ENCODE measurements at places on chromosomes 3 and 15.

GRCh38 chr3:39440316-39440715 lies 27.2 kb upstream of the MOBP start:
- DNase-seq = no peak

DNA sequence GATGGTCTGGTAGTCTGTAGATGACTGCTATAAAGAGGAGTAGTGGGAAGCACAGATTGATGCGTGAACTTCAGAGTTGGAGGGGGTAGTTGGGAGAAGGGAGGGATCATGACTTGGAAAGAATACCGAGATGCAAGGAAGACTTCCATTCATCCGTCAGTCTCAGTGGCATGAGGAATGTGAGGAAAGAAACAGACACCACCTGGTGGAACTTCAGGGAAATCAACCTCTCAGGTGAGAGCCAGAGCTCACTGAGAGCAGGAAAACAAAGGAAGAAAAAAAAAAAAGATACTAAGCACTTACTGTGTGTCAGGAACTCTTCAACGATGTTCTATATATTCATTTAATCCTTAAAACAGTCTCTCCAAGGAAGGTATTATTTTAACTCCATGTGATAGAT lies 172.4 kb downstream of the OXSM start:
- no peak for DNase-seq

DNA sequence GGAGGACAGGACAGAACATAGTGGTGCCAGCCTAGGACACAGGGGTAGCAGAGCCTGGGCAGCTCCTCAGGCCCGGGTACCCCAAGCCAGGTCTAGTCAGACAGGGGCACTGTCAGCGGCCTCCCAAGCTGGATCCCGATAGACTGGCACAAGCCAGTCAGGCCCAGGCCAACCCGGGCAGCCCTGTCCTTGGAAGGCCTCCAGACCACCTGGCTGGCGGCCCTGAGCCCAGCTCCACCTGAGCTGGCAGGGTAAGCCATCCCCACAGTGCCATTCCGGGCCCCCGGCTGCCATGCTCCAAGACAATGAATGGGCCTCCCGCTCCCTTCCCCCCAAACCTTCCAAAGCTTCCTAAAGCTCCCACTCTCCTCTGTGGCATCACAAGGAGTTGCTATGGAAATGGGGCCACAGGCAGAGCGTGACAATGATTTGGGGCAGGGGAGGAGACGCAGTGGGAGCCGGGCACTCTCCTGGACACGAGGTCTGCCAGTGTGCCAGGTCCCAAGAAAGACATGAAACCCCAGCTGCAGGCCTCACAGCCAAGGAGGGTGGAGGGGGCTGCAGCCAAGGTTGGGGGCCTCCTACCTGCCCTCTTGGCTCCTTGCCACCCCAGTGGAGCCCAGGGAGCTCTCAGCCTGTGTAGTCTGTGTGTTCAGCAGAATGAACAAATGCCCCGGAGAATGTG lies 165.6 kb upstream of the LINGO1 start:
- DNase-seq = no peak

GRCh38 chr3:21889166-21889565 lies 138.2 kb upstream of the ZNF385D start:
- DNase-seq = no peak

DNA sequence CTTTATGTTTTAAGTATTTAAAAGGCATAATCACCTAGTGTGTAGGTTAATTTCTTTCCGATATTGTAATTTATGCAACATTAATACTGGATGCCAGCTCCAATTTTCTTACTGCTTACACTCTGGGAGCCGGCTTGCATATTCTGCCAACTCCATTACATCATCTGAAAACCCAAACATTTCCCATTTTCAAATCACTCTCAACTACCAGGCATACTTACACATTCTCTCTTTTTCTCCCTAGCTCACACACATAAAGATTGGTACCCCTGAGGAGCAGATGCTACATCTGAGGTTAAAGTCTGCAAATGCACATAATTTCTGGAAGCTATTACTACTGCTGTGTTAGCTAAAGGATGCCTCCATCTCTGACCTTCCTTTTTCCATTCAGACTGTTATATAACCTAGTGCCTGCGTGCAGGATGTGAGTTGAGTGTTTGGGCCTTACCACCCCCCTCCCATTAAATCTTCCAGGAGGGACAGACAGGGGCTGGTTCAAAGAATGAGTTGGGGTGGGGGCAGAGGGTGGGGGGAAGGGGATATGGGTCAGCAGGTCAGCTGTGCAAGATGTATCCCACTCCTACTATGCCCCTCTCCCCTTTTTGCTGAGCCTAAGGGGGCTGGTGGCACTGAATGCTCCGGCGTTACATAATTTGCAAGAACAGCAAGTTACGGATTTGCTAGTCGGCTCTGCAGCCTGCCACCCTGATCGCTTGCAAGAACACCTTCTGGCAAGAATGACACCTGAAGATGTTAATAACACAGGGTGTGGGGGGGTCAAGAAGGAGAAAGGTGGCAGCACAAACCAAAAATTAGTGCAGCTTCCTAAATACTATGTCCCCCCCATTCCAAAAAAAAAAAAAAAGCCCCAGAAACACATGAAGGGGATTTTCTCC lies 2.5 kb downstream of the RORA start:
- DNase-seq = no peak

DNA sequence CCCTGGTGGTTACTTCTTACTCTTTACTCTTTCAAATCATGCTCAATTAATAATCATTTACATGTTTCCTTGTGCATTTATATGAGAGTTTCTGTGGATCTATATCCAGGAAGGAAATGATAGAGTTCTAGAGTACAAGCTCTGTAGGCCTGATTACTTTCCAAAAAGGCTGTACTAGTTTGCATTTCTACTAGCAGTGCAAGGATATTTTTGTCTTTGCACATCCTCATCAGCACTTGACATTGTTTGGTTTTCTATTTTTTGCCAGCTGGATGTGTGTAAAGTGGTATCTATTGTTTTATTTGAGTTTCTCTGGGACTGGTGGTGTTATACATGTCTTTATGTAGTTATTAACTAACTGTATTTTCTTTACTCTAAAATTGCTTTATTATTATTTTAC lies 19.6 kb upstream of the SLC7A14 start:
- DNase-seq = no peak

DNA sequence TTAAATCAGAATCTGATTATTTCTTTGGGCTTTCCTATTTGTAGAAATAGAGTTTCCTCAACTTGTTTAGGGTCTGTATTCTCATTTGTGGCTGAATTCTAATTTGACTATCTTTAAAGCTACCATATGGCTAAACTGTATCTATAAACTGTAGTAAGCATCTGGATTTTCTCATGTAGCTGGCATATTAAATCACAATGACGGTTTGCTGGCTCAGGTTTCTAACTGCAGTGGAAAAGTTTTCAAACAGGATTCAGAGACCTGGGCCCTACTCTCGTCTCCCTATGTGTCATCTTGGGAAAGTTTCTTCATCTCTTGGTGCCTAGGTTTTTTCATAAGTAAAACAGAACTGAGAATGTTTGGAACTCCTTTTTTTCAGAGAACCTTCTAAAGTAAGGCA lies 68.3 kb downstream of the GALK2 start:
- DNase-seq = peak; percentile 76

DNA sequence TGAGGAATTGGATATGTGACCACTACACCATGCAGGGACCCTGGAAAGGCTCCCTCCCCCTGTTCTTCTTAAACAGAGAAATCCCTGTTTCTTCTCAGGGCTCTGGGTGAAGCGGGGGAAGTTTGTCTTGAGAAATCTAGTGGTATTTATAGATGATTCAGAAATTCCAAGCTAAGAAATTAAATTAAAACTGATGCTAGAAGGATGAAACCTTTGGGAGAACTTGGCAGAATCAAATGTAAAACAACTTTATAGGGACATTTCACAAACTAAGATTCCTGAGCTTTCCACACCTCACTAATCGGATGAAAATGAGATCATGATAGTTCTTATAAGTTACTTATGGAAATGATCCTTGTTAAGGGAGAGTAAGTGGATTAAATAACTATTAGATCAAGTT lies 54.2 kb downstream of the FBXL2 start:
- DNase-seq = peak; percentile 63

DNA sequence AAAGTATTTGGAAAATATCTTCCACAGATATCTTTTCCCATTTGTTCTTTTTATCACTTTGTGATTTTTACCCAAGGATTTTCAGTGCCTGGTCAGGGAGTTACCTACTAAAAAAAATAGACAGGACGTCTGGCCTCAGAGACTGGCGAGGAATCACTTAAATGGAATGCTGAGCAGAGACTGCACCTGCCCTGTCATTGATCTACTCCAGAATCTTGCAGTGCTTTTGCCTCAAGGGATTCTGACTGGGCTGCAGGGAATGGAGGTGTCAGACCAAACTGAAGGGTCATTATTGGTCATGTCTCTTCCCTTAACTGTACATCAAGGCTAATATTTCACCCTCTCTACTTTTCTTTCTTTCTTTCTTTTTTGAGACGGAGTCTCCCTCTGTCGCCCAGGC lies 12.1 kb upstream of the RYR3 start:
- DNase-seq = no peak

GRCh38 chr15:25684521-25685431 lies 178.4 kb downstream of the ATP10A start:
- DNase-seq = peak; percentile 92

DNA sequence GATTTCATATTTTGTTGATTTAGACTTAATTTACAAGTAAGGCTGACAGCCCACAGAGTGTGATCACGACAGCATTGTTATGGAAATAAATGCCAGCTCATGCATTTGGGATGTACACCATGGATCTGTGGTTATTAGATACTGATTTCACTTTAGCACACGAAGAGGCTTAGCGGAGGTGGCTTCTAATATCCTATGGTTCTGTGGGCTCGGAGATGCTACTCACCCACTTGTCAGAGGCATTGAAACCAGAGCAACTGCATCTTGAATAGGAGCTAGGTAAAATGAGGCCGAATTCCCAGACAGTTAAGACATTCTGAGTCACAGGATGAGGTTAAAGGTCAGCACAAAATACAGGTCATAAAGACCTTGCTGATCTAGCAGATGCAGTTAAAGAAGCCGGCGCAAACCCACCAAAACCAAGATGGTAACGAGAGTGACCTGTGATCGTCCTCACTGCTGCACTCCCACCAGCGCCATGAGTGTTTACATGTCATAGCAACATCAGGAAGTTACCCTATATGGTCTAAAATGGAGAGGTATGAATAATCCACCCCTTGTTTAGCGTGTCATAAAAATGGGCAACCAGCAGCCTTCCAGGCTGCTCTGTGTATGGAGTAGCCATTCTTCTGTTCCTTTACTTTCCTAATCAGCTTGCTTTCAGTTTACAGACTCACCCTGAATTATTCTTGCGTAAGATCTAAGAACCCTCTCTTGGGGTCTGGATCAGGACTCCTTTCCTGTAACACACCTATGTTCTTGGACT lies 117.5 kb downstream of the PGPEP1L start:
- peak; percentile 98 for DNase-seq

- DNase-seq = peak; percentile 45
Measured at GRCh38 chr15:77024273-77025082, 29.6 kb downstream of the PSTPIP1 start.

DNA sequence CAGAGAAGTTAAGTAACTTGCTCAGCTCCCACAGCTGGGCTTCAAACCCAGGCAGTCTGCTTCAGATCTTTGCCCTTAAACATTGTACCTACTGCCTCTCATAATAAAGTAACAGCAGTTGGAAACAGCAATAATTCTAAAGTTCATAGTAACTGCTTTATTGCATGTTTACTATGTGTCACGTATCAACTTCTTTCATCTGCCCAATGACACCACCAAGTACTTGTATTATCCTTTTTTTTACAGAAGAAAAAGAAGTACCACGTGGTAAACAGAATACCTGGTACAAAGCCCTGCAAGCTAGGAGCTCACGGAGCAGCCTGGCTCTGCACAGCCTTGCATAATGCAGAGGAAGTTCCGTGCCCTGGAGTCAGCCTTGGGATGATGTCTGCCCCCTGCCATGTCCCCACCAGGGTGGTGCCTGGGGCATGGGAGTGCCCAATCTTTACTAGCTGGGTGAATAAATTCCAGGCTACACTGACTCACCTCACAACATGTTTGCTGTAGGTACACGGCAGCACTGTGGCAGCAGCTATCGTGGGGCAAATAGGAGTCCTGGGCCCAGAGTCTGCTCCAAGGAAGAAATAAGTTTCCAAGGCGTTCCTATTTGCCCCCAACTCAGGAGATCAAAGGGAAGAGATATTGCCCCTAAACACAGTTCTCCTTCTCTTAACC lies 77.2 kb downstream of the LDHAL6B start:
- no peak for DNase-seq

All from fibroblast of skin of right biceps (primary cell).